ENCODE measurements at places on chromosomes 2 and 18.

GRCh38 chr2:174775571-174775980 lies 11.3 kb upstream of the CHRNA1 start:
- no peak for DNase-seq

GRCh38 chr2:10094271-10094814 lies 14.1 kb upstream of the CYS1 start:
- DNase-seq = no peak

GRCh38 chr2:74481961-74482800 lies 617 bp downstream of the CCDC142 start:
- DNase-seq = no peak

GRCh38 chr2:205752296-205752820 lies 70.1 kb downstream of the NRP2 start:
- no peak for DNase-seq

DNA sequence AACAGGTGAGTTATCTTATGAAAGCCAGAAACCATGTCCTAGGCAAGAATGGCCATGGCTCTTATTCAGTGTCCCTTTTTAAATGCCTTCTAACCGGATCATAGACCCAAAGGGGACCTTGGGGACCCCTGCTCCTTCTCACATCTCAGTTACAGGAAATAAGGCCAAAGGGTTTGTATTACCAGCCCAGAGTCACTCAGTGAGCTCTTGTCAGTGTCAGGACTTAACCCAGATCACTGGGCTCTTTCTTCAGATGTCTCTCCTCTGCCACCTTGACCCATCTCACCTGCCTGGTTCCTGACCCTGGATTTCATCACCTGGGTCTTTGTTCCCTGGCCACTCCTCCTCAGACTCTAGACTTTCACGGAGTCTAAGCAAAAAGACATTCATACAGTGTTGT lies 556.7 kb downstream of the CMPK2 start:
- DNase-seq = no peak

- DNase-seq = no peak
Observed at GRCh38 chr2:154532004-154532403, 166.5 kb upstream of the KCNJ3 start.

- DNase-seq = no peak
Observed at GRCh38 chr2:55811048-55811447, 112.5 kb downstream of the EFEMP1 start.

DNA sequence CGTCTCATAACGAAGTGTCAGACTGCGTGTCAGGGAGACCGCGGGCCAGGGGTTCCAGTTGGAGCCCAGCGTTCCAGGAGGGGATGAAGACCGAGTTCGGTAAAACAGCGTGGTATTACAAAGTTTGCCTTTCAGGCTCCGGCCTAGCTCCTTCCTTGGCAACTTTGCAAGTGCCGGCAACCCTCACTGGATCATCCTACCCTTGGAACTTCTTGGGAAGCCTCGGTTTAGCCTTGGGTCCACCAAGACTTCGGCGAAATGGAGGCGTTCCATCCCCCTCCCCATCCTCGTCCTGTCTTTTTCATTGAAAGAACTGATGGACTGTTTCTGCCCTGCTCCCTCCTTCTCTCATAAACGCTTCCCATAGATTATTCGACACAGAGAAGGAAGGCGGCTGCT lies 10.4 kb upstream of the SKOR2 start:
- DNase-seq = no peak

DNA sequence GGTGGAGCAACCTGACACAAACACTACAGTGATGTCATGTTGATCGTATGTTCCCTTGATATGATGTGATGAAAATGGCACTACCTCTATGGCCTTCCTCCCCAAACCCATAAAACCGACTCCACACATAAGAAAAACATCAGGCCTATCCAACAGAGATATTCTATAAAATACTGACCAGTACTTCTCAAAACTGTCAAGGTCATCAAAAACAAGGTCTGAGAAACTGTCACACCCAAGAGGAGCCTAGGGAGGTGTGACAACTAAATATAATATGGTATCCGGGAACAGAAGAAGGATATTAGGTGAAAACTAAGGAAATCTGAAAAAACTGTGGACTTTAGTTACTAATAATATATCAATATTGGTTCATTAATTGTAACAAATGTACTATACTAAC lies 85.9 kb upstream of the FZD5 start:
- DNase-seq = no peak

GRCh38 chr2:160275656-160276055 lies 75.6 kb upstream of the ITGB6 start:
- no peak for DNase-seq

DNA sequence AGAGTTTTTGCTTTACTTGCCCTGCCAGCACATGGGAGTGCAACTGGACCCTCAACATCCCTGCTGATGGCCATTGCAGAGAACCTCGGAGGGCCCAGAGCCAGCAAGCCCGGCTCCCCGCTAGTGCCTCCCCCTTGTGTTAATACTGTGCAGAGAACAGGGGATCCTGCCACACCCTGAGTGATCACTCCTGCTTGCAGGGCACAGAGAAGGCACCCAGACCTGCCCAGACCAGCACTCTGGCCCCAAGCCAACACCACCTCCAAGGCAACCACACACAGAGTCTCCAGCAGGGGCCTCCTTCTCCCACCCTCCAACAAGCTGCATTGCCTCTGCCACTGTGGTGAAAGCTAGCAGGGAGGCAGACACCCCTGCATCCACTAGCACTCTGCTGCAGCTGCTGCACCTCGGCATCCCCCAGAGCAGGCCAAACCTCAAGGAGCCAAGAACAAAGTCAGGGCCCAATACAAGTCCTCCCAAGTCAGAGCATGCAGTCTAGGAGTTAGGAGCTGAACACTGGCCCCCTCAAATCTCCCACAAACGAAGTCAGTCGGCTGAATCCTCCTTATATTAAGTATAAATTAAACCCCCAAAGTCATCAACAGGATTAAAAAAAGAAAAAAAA lies 157.7 kb downstream of the CCDC178 start:
- DNase-seq = no peak

DNA sequence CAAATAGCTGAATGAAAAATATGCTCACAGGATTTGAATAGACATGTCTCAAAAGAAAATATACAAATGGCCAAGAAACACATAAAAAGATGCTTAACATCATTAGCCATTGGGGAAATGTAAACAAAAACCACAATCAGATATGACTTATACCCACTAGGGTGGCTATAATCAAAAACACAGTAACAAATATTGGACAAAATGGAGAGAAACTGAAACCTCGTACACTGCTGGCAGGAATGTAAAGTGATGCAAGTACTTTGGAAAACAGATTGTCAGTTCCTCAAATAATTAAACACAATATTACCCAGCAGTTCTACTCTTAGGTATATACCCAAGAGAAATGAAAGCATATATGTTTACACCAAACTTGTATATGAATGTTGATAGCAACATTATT lies 213.0 kb downstream of the PHLPP1 start:
- no peak for DNase-seq

- DNase-seq = no peak
Observed at GRCh38 chr2:203209538-203209937, 29.3 kb upstream of the CYP20A1 start.

DNA sequence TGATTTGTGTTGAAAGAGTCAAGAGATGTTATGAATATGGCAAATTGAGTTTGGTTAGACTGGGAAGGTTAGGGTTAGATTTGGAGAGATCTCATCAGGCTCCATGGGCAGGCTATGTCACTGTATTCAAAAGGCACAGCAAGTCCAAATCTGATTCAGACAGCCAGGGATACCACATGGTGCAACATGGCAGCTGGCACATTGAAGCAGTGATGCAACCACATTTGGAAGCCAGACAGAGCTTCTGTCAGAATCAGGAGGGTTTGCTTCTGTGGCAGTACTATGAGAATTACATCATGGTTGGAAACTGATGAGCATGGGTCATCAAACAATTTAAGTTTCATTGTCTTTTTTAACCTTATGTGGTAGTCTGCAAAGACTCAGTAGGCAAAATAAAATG lies 772.2 kb downstream of the SUCLG1 start:
- DNase-seq = no peak

DNA sequence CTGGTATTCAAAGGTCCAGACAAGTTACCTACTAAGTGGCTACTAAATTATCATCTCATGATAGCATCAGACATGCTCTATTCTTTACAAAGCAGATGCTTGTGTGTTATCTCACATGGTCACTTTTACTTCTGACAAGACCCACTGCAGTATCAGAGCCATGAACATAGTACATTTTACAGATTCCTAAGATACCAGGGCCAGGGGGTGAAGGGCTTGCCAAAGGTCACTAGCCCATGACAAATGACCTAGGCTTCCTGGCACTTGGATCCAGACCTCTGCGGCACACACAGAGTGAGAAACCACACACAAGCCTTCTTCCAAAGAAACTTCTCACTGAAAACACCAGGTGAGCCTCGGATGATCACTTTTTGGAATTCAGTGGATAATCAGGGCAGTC lies 446.8 kb downstream of the EIPR1 start:
- no peak for DNase-seq

GRCh38 chr2:175445281-175445680 lies 263.8 kb upstream of the ATP5MC3 start:
- DNase-seq = no peak

GRCh38 chr18:8990276-8991031 lies 112.0 kb upstream of the NDUFV2 start:
- no peak for DNase-seq

DNA sequence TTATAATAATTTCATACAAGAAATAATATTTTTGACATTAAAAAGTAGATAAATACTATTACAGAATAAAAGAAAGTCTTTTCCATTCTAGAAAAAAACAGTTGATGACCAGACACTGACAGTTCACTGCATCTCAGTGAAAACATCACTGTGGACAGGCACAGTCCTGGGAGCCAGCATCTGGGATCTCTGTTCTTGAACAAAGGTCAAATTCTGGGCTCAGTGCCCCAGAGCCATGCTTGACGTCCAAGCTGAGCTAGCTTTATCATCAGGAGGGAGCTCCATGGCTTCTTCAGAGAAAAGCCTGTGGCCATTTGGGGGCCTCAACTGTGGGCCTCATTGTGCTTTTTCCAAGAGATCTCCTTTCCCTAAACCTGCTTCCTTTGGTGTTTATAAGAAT lies 86.1 kb upstream of the SRD5A2 start:
- no peak for DNase-seq

- no peak for DNase-seq
Observed at GRCh38 chr18:22179631-22180030, 10.2 kb downstream of the GATA6 start.

DNA sequence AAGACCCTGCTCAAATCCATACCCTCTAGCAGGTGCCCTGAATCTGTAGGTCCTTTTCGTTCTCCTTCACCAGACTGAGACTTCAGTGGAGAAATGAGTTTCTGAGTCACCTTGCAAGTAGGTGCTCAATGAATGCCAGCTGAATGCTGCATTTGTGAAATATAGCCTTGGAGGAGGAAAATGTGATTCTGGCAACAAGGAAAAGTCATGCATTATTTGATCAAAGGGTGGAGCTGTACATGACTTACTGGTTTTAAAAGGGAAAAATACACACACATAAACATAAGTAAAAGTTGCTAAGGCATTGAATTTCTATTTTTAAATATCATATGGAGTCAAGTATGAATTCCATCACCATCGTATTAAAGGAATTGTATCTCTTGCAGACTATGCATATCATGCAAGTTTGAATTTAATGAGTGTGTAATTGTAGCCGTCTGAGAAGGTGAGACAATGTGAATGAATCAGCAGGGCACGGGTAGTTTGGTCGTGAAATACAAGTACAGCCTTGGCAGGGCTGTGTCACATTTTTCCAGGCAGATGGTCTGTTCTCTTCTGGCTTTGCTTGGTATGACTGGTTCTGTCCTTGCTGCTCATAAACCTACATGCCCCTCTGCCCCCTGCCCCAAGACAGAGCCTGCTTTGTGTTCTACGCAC lies 160.8 kb downstream of the COL6A3 start:
- no peak for DNase-seq

GRCh38 chr2:112528541-112528940 lies 13.7 kb upstream of the POLR1B start:
- DNase-seq = no peak

DNA sequence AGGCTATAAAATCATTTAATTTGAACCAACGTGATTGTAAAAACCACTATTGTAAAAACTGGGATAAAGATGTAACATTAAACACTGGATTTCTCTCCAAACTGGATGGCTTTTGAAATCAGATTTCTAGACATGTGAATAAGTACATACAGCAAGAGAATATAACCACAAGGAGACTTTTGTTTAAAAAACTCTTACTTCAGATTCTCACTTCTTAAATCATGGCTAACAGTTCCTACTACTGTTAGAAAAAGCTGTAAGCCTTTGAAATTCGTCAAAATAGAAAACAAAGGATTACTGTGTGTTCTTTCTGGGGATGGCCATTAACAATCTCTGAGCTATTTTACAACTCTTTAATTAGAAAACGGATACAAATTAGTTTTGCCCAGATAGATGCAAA lies 39.4 kb upstream of the SH3BP4 start:
- DNase-seq = no peak

- DNase-seq = peak; percentile 5
Observed at GRCh38 chr2:8049851-8050571, 631.8 kb upstream of the ID2 start.

- DNase-seq = no peak
Observed at GRCh38 chr18:74376523-74376922, 60.9 kb downstream of the C18orf63 start.

GRCh38 chr2:50987616-50988313 lies 44.2 kb downstream of the NRXN1 start:
- DNase-seq = no peak

DNA sequence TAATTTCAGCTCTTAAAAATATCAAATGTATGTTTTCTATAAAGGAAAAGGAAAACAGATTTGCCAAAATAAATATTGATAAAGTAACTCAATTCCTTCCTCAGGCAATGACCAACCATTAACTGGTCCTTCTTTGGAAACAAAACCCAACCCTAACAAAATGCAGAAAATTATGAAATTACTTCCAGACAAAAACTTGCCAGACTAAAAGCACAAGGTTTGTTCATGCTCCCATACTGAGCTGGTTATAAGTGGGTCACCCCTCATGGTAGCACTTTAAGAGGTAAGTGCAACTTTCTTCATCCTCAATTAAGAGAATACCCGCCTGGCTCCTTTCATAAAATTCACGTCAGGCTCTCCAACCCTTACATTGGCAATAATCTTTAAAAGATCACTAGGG lies 31.1 kb upstream of the TTC32 start:
- no peak for DNase-seq

GRCh38 chr2:200578778-200579177 lies 7.0 kb upstream of the AOX1 start:
- no peak for DNase-seq

DNA sequence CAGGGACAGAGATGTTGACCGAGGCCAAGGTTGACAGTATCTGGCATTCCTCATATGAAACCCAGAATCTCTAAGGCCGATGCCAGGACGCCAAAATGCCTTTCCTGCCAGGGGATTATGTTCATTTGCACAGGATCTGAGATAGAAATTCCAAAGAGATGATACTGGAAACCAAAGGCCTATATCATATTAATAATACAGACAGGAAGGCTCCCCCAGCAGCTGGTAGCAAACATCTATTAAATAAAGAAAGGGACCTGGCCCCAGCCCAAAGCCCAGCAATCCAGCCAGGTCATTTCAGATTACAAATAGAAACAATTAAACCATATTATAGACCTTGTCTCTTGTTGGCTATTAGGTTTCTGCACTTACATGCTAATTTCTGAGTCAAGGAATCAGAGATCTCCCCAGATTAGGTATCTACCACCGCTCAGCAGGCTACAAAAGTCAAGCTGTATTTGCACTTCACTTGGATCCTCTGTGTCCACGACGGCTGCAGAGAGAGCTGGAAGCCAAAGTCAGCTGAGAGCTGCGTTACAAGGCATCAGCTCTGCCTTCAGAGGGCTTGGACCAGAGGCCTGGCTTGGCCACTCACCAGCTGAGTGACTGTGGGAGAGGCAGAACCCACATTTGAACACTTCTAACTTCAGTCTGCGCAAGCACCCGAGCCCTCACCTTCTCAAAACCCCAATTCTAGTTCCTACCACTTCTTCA lies 269.3 kb upstream of the SIX2 start:
- no peak for DNase-seq

Measured in stimulated activated CD8-positive, alpha-beta memory T cell treated with anti-CD3 and anti-CD28 coated beads, Interleukin-7, amount 100 ng/mL, for 48 hours (primary cell).